ENCODE measurements at places on chromosomes 2 and 18. TPM values are rescaled to one million over a fixed set of nuclear protein-coding genes. Genes with fewer than 3 reads are reported as not detected.

DES gene
- 30.0 TPM for total RNA-seq

MSH6 gene
- total RNA-seq = 101 TPM

CD8A gene
- not detected for total RNA-seq

IL1R2 gene
- not detected for total RNA-seq

CYP27C1 gene
- total RNA-seq = 1.1 TPM

STK17B gene
- total RNA-seq = 19.5 TPM

SULT1C2 gene
- 0.29 TPM for total RNA-seq

NFE2L2 gene
- 51.1 TPM for total RNA-seq

RMC1 gene
- total RNA-seq = 43.6 TPM

ANKRD30B gene
- total RNA-seq = 26.2 TPM

INHBB gene
- total RNA-seq = 0.16 TPM

ARHGAP28 gene
- total RNA-seq = 20.4 TPM

SLC8A1 gene
- total RNA-seq = 34.5 TPM

SCYGR7 gene
- total RNA-seq = not detected

SAG gene
- not detected for total RNA-seq

TRIM54 gene
- 0.96 TPM for total RNA-seq

FIGN gene
- 2.2 TPM for total RNA-seq

XIRP2 gene
- 1.9 TPM for total RNA-seq

CSRNP3 gene
- 4.0 TPM for total RNA-seq

LMAN2L gene
- total RNA-seq = 49.3 TPM

UGT1A4 gene
- total RNA-seq = not detected

MROH2A gene
- total RNA-seq = 0.48 TPM

CTDSP1 gene
- 65.3 TPM for total RNA-seq

MTCL1 gene
- total RNA-seq = 39.6 TPM

IL36B gene
- total RNA-seq = not detected

CAVIN2 gene
- total RNA-seq = 177 TPM

PPP1R1C gene
- total RNA-seq = 4.8 TPM

KHK gene
- total RNA-seq = 8.7 TPM

VIT gene
- total RNA-seq = 3.4 TPM

ASXL2 gene
- 9.6 TPM for total RNA-seq

RAMP1 gene
- 32.4 TPM for total RNA-seq

DNAH7 gene
- 0.40 TPM for total RNA-seq

ATP6V1B1 gene
- total RNA-seq = not detected

CIB4 gene
- not detected for total RNA-seq

CHRNG gene
- not detected for total RNA-seq

ELMOD3 gene
- 14.9 TPM for total RNA-seq

PTPN18 gene
- total RNA-seq = 21.0 TPM

EFR3B gene
- 2.2 TPM for total RNA-seq

RAB6C gene
- total RNA-seq = not detected

GPR55 gene
- total RNA-seq = not detected

SFT2D3 gene
- 9.0 TPM for total RNA-seq

ATP9B gene
- 7.2 TPM for total RNA-seq

LIMS2 gene
- total RNA-seq = 6.2 TPM

GRHL1 gene
- total RNA-seq = 0.57 TPM

MC2R gene
- total RNA-seq = not detected

IL18R1 gene
- not detected for total RNA-seq

GEN1 gene
- 24.7 TPM for total RNA-seq

UGT1A7 gene
- not detected for total RNA-seq
